CD4-positive, alpha-beta T cell (primary cell): ENCODE measurements at places on chromosomes 1 and 21.

- DNase-seq: no peak
Measured at GRCh38 chr1:35640380-35641232, 720 bp downstream of the PSMB2 start.

DNA sequence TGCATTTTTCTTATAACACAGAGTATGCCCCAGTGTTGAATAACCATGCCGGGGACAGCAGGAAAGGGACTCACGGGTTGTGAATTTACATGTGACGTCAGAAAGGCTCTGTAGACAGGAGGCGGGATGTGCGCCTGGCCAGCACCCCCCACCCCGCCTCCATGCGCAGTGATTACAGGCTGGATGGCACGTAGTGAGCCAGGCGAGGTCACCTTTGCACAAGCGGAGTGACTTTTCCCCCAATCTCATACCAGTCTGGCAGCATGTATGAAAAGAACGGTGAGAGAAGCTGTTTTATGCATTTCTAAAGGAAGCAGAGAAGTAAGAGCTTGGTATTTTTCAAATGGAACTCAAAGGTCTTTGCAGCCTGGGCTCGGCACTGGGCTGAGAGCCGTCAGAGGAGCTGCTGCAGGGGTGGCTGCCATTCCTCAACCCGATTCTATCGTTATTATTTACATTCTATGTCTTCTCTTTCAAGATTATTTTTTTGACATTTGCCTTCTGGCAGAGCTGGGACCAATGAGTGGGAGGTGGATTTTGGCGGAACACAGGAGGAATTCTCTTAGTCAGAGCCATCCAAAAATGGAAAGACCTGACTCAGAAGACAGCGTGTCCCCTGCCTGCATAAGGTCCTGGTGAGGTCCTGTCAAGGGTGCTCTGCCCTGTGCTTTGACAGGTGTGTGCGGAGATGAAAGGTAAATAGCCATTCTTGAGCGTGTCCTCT is 115.6 kb upstream of the SLC45A1 start:
- DNase-seq: no peak

- no peak for DNase-seq
Measured at GRCh38 chr1:20496241-20496661, 10.2 kb upstream of the CAMK2N1 start.

DNA sequence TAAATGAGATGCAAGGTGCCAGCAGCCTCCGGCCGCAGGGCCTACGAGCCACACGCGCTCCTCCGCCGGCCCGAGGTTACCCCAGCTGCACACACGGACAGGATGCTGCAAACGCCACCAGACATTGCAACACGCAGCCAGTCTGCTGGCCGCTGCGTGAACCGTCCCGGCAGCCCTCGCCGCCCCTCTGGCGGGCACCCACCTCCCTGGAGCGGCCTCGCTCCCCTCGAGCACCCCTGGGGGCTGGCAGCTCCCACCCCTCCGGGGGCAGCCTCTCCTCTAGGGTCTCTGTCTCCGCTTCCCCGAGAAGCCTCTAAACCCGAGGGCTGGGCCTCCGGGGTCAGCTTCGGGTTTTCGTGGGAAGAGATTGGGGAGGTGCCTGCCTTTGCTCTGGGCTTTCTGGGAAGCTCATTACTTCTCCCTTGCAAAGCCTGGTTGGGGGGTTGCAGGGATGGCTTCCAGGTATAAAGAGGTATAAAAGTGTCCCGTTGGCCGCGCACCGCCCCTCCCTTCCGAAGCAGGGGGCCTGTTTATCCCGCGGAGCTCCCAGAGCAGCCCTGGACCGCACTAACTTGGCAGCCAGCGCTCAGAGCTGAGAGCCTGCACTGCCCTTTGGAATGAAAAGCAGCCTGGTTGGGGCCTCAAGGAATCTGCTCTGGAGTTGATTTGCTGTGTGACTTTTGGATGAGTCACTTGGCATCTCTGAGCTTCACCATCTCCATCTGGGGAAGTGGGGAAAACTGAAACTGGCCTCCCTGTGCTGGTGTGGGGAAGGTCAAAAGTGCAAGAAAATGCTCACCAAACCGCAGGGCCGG is 21.8 kb downstream of the DHRS3 start:
- peak; percentile 62 for DNase-seq

GRCh38 chr1:209411491-209411929 is 172.0 kb upstream of the CAMK1G start:
- DNase-seq: no peak

DNA sequence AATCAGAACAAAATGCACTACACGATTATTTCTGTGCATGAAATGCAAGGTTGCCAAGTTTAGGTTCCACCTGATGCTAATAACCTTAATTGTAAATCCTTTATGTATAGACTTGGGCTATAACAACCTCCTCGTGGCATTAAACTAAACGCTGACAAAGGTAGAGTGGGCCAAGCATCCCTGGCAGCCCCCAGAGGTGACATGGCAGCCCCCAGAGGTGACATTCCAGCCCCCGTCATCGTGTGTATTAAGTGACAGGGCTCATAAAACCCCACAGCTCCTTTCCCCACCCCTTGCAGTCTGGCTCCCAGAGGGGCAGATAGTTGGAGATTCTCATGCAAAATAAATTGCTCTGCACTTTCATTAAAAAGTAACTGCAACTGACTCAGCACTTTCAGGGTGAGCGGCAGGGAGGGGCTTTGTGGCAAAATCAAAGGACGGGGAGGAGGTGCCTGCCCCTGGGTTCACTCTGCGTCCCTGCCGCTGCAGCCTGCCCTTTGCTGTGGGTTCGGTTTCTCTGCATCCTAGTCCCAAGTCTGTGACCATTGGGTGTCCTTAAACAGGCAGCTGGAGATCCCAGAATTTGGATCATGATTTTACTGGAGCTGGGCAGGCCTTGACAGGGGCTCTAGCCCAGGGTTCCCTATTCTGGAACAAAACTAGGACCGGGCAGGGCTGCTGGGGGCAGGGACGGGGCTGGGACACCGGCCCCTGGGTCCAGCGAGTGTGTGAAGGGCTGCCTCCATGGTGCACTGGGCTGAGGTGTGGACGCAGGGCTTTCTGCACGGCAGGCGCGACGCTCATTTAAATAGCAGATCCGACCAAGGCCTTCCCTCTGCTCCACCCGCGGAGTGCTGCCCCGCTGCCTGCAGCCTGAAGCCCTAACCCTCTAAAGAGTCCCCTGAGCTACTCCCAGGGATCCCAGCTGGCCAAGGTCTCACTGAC is 234.9 kb upstream of the VAMP3 start:
- no peak for DNase-seq

DNA sequence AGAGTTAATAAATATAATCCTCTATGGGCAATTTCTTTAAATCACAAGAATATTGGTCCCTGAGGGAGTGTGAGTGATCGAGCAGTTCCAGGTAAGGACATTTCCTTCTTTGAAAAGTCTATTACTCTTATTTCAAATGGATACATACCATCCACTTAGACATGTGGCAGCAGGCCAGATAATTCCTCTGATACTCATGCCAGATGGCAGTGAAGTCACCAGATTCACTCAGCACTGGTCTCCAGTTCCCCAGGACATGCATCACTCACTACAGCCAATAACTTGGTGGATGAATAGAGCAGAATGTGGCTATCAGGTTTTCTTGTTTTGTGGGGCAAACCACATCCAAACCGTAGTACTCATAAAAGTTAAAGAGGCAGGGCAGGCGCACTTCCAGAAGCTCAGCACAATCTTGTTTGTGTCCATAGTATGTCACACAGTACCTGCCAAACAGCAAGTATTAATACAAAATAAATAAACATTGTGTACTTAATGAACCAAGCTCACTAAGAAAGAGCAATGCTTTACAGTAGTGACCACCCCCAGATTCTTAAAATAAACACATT is 74.2 kb upstream of the CD53 start:
- DNase-seq: no peak

- DNase-seq: no peak
Measured at GRCh38 chr1:221868593-221869303, 126.9 kb upstream of the DUSP10 start.

GRCh38 chr1:84156210-84156621 is 12.1 kb downstream of the PRKACB start:
- DNase-seq: no peak

- no peak for DNase-seq
Measured at GRCh38 chr21:26956813-26957212, 10.1 kb downstream of the ADAMTS5 start.

DNA sequence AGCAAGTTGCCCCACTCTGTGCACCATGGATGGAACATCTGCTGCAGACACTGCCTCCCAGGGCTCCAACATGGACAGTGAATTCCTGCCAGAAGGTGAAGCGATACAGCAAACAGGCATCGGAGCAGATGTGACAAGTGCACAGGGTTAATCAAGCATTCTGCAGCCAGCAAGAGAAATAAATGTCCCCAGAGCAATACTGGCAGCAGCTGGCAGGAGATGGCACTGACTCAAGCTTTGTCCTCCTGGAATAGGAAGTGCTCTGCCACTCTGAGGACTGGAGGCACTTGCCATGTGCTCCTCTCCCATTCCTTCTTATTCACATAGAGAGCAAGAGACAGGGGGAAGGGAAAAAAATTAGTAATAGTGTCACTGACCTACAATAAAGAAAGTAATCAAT is 402.7 kb upstream of the DAB1 start:
- DNase-seq: no peak

GRCh38 chr1:11000526-11000925 is 11.9 kb upstream of the TARDBP start:
- DNase-seq: no peak

DNA sequence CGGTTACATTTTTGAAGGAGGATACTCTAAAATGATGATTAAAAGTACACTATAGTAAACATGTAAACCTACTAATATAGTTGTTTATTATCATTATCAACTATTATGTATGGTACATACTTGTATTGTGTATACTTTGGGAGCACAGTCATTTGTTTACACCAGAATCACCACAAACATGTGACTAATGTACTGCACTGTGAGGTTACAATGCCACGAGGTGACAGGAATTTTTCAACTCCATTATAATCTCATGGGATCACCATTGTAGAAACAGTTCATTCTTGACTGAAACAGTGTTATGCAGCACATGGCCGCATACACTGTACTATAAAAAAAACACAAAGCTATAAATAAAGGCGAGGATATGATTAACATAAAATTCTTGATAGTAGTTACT is 44.3 kb downstream of the GPATCH2 start:
- no peak for DNase-seq

GRCh38 chr1:33347650-33347992 is 26.7 kb upstream of the A3GALT2 start:
- no peak for DNase-seq

DNA sequence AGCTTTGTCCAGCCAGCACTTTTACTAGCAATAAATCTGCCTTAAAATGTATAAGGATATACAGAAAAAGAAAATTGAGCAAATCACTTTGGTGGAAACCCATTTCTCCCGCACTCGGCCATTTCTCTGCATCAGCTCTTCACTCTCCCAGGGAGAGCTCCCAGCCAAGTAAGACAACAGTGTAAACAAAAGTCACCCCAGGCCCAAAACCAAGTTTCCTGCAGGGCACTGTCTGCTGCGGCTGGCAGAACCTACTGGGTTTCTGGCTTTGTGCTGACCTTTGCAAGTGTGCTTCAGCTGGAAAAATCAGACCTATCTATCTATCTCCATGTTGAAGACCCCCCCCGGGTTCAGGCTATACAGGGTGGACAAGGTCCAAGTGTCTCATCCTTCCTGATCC is 476.7 kb upstream of the CAMK1G start:
- DNase-seq: no peak

DNA sequence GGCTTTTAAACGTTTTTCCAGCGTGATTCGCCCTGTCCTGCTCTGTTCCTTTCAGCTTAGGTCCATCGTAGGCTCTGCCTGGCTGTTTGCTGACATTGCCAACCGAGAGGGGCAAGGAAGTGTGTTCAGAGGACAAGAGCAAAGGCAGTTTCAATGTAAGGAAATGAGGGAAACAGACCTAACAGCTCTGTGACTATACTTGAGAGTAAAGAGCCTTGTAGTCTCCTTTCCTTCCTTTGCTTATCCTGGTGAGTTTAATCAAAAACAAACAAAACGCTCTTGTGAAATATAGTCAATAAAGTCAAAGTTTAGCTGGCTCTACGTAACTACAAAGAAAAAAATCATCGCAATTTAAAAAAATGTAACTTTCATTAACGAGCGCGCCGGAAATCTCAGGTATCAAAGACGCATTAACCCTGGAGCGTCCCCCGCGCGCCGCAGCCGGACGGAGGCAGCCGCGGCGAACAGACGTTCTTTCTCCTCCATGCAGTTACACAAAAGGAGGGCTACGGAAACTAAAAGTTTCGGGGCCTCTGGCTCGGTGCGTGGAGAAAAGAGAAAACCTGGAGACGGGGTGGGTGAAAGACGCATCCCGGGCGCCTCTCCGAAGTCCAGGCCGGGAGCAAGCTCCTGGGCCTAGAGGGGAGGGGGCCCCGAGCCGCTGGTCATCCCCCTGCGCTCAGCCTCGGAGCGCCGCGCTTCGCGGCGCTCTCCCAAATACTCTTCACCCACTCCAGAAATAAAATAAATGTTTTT is 617 bp upstream of the ADGRL2 start:
- no peak for DNase-seq

- no peak for DNase-seq
Measured at GRCh38 chr1:155910621-155911121, 478 bp downstream of the RIT1 start.

- no peak for DNase-seq
Measured at GRCh38 chr1:31725134-31725533, 21.3 kb upstream of the COL16A1 start.

DNA sequence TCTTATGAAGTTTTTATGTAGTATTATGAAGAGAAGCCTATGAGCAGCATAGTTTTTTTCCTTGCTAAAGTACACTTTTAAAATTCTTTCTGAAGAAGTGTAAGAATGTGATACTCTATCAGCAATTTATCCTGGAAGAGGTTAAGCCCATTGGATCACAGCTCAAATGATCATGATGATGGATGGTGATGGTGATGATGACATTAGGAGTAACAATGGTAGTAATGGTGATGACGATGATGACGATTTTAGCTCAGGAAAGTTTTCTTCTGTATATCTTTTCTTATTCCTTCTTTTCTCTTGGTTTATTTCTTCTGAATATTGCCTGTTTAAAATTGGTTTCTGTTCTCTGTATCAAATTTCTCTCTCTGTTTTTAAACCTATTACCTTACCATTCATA is 262.9 kb upstream of the DUSP10 start:
- no peak for DNase-seq

DNA sequence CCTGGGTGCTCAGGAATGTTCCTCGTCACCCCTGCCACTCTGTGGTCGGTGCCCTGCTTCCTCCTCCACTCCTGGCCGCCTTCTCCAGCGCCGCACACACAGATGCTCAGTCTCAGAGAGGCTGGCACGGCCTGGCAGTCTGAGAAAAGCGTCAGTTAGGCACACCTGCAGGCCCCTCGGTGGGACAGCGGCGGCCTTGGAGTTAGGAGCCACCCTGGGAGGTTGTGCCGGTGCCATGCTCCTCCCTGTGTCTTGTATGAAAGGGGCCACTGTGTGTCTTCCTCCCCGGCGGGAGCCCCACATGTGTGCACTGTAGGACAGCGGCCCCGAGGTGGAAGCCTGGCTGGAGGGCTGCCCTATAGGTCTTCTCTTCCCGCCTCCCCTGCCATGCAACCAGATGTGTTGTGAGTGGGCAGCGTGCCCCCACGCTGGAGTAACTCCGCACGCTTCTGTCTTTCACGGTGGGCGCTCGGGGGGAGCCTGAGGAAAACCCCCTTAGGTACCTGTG is 145.2 kb downstream of the PGBD5 start:
- no peak for DNase-seq
